ENCODE measurements at places on chromosomes 7 and 10.
A peak's percentile ranks its signal among the peaks of the same experiment; 100 is the strongest.

GRCh38 chr7:101865455-101865854, 48.0 kb downstream of the CUX1 start:
- H3K27me3 ChIP-seq, result no peaks in the 10 kb centered on the region
- H3K27ac ChIP-seq, result no peak overlapping the region
- H3K36me3 ChIP-seq, result no peaks in the 10 kb centered on the region
- H3K4me3 ChIP-seq, result no peak overlapping the region
- DNase-seq, result no peak

GRCh38 chr10:62613424-62613823, 191.1 kb upstream of the ADO start:
- no peak for DNase-seq
- H3K36me3 ChIP-seq, result no peaks in the 10 kb centered on the region
- H3K4me1 ChIP-seq, result peaks cover 9% of the 10 kb centered on the region
- no peaks in the 10 kb centered on the region for H3K27me3 ChIP-seq

- peak overlapping the region; percentile 94 for H3K27ac ChIP-seq
- DNase-seq, result no peak
- peaks cover 9% of the 10 kb centered on the region for H3K36me3 ChIP-seq
- peak overlapping the region; percentile 61 for H3K4me3 ChIP-seq
- no peaks in the 10 kb centered on the region for H3K27me3 ChIP-seq
These were observed 1.8 kb downstream of the PPIF start for GRCh38 chr10:79349072-79349491.

- no peaks in the 10 kb centered on the region for H3K4me1 ChIP-seq
- no peak for DNase-seq
- no peaks in the 10 kb centered on the region for H3K27me3 ChIP-seq
- H3K27ac ChIP-seq, result no peak overlapping the region
These were observed 300.9 kb upstream of the NPSR1 start for GRCh38 chr7:34357068-34357467.

DNA sequence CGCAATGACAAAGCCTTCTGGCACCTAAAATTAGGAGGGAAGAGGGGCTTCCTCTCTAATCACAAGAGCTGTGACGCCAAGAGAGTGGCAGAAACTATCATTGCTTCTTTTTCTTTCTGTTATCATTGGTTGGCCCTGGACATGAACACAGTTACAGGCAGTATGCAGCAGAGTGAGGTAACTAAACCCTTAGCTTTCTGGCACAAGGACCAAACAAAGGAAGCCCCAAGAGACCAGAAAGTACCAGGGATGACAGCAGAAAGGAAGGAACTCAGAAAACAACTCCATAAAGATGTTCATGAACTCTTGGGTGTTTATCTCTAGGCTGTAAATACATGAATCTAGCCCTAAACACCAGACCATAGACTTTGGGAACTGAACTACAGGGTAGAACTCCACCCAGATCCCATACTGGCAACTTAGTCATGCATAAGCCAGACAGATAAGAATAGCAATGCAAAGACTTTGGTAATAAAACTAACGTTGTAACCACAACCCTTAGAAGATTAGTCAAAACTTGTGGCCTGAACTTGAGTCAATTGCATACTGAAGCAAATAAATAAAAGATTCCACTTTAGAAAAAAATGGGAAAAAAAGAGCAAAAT, 195.7 kb upstream of the PTN start:
- no peak for DNase-seq
- no peaks in the 10 kb centered on the region for H3K27me3 ChIP-seq
- H3K36me3 ChIP-seq, result no peaks in the 10 kb centered on the region
- H3K4me3 ChIP-seq, result no peak overlapping the region

DNA sequence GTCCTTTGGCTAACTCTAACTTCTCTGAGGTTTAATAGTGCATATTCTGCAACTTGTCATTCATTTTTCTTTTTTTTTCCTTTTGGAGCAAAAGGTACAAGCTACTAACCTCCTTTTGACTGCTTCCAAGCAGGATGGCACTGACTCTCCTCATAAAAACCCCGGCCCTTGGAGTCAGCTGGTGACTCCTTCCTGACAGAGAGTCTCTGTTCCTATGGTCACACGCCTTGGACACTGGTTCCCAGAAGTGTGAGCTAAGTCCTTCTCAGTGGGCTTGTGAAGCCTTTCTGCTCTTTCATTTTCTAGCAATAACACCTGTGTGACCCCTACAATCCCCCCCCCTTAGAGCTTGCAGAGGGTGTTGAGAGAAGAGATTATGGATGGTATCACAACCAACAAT, 21.7 kb downstream of the DOCK4 start:
- no peak overlapping the region for H3K27ac ChIP-seq
- no peaks in the 10 kb centered on the region for H3K36me3 ChIP-seq
- H3K4me1 ChIP-seq, result peaks cover 38% of the 10 kb centered on the region
- no peak overlapping the region for H3K4me3 ChIP-seq
- H3K27me3 ChIP-seq, result no peaks in the 10 kb centered on the region

DNA sequence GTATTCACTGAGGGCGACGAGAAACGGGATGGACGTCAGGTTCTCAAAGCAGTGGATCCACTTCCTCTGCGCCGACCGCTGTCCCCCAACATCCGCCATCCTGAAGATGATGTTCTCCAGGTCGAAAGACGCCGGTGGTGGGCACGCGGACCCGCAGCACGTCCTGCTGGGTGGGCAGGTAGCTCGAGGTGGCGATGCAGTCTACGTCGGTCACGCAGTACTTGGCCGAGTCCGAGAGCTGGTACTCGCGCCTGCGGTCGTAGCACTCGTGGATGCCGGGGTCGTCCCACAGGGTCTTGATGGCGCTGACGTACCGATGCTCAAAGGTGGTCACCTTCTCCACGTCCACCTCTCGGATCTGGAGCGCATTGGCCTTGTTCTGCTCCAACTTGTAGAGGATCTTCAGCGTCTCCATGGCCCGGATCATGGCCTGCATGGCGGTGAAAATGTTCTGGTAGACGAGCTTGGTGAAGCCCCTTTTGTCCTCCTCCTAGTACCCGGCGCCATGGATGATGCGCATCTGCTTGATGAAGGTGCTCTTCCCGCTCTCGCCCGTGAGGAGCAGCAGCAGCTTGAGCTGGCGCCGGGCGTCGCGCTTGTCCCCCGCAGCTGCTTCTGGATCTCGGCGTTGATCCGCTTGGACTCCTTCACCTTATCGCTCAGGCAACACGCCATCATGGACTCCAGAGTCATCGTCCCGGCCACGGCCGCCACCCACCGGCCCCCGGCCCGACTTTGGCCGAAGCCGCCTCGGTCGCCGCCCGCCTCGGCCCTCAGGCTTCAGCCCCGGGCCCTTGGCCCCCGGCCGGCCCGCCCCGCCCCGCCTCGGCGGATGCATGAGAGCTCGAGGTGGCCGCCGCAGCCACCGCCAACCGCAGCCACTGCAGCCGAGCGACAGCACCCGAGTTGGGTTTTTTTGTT, 122.9 kb upstream of the KCTD7 start:
- H3K27ac ChIP-seq, result no peak overlapping the region
- H3K4me3 ChIP-seq, result no peak overlapping the region
- H3K27me3 ChIP-seq, result peaks cover 9% of the 10 kb centered on the region
- no peaks in the 10 kb centered on the region for H3K36me3 ChIP-seq

DNA sequence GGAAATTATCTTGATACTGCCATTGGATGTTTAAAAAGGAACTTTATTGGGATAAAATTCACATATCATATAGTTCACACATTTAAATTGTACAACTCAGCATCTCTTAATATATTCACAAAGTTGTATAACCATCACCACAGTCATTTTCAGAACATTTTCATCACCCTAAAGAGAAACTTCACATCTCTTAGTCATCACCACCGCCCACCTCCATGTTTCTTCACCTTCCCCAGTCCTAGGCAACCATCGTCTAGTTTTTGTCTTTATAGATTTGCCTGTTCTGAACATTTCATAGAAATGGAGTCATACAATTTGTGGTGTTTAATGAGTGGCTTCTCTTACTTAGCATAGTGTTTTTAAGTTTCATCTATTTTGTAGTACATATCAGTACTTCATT, 96.6 kb downstream of the ANKRD30A start:
- H3K36me3 ChIP-seq, result no peaks in the 10 kb centered on the region
- H3K27ac ChIP-seq, result no peak overlapping the region
- H3K27me3 ChIP-seq, result no peaks in the 10 kb centered on the region
- no peaks in the 10 kb centered on the region for H3K4me1 ChIP-seq
- DNase-seq, result no peak

- H3K4me1 ChIP-seq, result peaks cover 6% of the 10 kb centered on the region
- no peaks in the 10 kb centered on the region for H3K36me3 ChIP-seq
- H3K4me3 ChIP-seq, result no peak overlapping the region
- no peak overlapping the region for H3K27ac ChIP-seq
- no peak for DNase-seq
These were observed 89.2 kb downstream of the BMS1 start for GRCh38 chr10:42871823-42872222.

GRCh38 chr7:31687024-31687748, at the start of gene PPP1R17:
PPP1R17 (plus strand) TSS chr7:31687215; CDS start chr7:31692442, 5,227 bp downstream.
- H3K4me1 ChIP-seq, result no peaks in the 10 kb centered on the region
- no peaks in the 10 kb centered on the region for H3K36me3 ChIP-seq
- no peak within 1 kb of the TSS for H3K4me3 ChIP-seq
- H3K27me3 ChIP-seq, result no peaks in the 10 kb centered on the region
- H3K27ac ChIP-seq, result no peak within 1 kb of the TSS

GRCh38 chr10:16847644-16848043, 30.4 kb upstream of the RSU1 start:
- H3K4me1 ChIP-seq, result no peaks in the 10 kb centered on the region
- H3K27ac ChIP-seq, result no peak overlapping the region
- H3K4me3 ChIP-seq, result no peak overlapping the region
- H3K36me3 ChIP-seq, result no peaks in the 10 kb centered on the region
- H3K27me3 ChIP-seq, result no peaks in the 10 kb centered on the region
- DNase-seq, result no peak

- no peaks in the 10 kb centered on the region for H3K36me3 ChIP-seq
- H3K27me3 ChIP-seq, result no peaks in the 10 kb centered on the region
- H3K27ac ChIP-seq, result peak overlapping the region; percentile 35
- H3K4me1 ChIP-seq, result peaks cover 20% of the 10 kb centered on the region
- DNase-seq, result no peak
These were observed 12.2 kb upstream of the CPA1 start for GRCh38 chr7:130367836-130368746.

- H3K4me3 ChIP-seq, result no peak overlapping the region
- peaks cover 11% of the 10 kb centered on the region for H3K36me3 ChIP-seq
- H3K27me3 ChIP-seq, result no peaks in the 10 kb centered on the region
- no peak overlapping the region for H3K27ac ChIP-seq
These were observed 2.9 kb downstream of the EIF3B start for GRCh38 chr7:2357571-2357970.

All from upper lobe of left lung (tissue), 6 donors.